CD4-positive, alpha-beta T cell treated with Interleukin-2 at 100 ng/mL for 4 hours (primary cell): ENCODE measurements at places on chromosomes 3 and 15.

DNA sequence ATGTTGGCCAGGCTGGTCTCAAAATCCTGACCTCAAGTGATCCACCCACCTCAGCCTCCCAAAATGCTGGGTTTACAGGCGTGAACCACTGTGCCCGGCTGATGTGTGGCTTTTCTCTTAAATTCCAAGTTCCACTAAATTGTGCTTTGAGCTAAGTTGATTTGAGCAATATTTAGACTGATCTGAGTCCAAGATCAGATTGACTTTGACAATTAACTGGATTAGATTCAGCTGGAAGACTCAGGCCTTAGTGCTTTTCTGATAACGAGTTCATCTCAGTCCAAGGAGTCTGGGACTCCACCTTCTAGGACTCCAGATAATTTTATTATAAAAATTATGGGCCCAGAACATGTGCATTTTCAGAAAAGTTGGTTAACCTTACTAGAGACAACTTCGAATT is 94.4 kb upstream of the FAM174B start:
- no peak for DNase-seq

GRCh38 chr3:96959474-96959873 is 145.1 kb downstream of the EPHA6 start:
- DNase-seq: no peak

DNA sequence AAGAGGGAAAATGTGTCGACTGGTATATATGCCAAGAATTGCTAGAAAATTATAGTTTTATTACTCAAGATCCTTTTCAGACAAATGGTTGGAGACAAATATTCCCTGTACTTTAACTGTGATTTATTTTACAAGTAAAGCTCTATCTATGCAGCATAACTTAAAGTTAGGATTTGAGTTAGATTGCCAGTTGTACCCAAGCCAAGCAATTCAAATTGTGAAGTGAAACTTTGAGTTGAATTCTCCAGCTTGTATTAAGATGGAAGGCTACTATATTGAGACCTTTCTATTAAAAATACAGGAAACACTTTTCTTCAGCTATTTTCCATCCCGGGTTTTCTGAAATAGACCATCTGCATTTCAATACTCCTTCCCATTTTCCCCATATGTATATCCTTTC is 333.1 kb upstream of the RBMS3 start:
- no peak for DNase-seq

GRCh38 chr3:152235709-152236298 is 32.9 kb upstream of the MBNL1 start:
- no peak for DNase-seq

DNA sequence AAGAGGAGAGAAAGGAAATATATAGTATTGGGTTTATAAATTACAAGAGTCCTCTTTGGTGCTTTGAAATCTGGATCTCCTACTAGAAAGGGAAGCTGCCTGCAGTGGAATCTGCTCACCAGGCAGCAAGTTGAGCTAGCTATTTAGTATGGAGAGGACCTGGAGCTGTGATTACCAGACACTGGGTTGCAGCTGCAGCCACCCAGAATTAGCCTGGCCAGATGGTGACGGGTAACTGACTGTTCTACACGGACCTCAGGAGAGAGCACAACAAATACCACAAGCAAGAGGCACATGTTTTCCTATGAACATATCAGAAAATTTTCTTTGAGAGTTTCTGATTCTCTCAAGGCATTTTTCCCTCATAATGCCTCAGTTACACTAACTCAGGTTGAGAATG is 46.5 kb downstream of the SYNPR start:
- DNase-seq: no peak
